ENCODE measurements at places on chromosomes 16 and 17.

GRCh38 chr16:56370875-56371659 is 54.3 kb downstream of the AMFR start:
- no peak for DNase-seq

DNA sequence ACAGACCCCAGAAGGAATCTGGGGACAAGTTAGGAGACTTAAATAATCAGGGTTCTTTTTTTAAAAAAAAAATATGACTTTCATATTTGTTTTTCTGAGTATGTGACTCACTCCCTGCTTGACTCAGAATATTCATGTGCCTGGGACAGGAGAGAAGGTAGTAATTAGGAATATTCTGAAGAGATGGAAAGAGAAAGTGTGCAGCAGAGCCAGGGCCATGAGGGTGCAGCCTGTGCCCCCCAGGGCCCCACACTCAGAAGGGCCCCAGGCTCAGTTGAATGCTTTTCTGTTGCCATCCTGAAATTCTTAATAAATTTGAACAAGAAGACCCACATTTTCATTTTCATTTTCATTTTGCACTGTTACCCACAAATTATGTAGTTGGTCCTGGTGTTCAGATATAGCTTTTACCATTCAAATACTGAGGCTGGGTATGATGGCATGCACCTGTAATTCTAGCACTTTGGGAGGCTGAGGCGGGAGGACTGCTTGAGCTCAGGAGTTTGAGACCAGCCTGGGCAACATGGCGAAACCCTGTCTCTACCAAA is 11.5 kb upstream of the LONP2 start:
- DNase-seq = no peak

GRCh38 chr16:73048292-73049080 is 558 bp upstream of the ZFHX3 start:
- DNase-seq = no peak

- no peak for DNase-seq
These were observed 21.1 kb downstream of the TMC6 start for GRCh38 chr17:78107457-78107856.

- DNase-seq = no peak
These were observed 32.7 kb downstream of the CDK5RAP3 start for GRCh38 chr17:48003417-48004151.

DNA sequence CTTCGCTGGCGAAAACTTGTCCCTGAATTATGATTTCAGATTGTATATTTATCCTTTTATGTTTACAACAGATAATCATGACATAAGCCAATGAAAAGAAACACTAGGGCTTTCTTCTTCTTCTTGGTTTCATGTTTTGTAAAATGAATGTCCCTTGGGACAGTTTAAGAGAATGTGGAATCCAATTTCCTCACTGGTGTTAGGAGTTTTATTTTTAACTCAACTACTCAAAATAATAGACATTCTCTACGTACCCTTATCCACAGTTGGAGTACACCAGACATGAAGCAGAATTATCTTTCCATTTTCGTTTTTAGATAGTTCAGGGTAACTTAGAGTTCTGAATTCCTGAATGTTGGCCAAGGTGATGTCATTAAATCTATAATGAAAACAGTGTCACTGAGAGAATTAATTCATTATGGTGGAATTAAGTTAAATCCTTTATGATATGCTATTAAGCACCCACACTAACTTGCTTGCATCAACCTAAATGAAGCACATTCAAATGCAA is 43.4 kb downstream of the IRX6 start:
- DNase-seq = no peak

DNA sequence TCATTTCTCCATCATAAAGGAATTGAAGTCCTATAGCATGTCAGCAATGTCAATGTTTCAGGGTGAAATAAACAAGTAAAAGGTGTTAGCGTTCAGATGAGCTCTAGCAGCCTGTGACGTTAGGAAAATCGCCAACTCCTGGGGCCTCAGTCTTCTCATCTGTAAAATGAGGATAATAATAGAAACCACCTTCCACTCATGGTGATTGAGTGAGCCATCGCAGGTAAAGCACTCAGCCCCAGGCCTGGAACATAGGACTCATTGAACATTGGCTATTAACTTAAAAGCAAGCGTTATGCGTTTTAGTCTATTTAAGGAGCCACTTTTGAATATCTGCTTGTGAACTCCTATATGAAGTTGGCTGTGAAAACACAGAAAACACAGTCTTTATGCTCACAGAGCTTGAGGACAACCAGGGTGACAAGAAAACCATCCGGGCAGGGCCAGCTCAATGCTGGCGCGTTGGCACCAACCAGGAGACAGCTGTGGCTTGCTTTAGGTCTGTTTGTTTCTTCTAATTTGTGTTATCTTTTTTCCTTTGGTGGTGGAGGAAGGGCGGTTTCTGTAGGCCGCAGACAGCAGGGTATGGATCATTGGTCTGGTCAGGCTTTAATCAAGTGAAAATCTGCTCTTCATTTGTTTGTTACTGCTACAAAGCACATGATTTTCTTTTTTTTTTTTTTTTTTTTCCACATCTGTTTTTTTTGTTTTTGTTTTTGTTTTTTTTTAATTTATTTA is 35.7 kb upstream of the MED9 start:
- no peak for DNase-seq

DNA sequence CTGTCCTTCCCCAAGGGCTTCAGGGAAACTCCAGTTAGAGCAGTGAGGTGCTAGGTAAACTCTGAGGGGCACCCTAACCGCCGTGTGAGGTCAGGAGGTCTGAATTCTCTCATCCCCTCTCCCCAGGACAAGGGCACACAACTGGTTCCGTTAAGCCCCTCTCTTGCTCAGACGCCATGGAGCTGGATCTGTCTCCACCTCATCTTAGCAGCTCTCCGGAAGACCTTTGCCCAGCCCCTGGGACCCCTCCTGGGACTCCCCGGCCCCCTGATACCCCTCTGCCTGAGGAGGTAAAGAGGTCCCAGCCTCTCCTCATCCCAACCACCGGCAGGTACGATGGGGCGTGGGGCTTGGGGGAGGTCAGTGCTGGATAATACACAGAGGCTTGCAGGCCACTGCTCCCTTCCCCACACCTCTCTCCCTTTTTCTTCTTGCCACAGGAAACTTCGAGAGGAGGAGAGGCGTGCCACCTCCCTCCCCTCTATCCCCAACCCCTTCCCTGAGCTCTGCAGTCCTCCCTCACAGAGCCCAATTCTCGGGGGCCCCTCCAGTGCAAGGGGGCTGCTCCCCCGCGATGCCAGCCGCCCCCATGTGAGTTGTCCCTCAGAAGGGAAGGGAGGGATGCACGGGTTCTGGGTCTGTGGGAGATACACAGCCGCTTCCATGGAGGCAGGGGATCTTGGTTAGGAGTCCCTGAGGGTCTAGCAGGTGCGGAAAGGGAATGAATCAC is 4.6 kb downstream of the GRB7 start:
- DNase-seq = no peak

DNA sequence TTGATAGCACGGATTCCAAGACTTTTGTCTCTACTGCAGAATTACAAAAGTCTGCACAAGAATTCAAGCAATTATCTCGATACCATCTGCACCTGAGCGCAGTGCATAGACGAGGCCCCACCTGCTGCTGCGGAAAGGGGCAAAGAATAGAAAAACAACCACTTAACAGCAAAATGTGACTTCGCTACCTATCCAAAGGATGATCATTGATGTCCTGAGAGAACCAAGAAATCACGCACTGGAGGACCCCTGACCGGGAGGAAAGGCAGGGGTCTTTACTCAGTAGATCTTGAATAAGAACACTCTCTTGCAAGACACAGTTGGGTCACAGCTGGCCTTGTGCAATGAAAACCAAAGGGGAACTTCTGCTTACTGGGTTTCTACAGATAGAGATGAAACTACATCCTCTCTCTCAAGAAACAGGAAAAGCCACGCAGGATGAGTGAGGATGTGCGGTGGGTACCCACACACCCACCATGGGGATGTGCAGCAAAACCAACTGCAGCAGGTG is 147.4 kb upstream of the RPH3AL start:
- DNase-seq = no peak

DNA sequence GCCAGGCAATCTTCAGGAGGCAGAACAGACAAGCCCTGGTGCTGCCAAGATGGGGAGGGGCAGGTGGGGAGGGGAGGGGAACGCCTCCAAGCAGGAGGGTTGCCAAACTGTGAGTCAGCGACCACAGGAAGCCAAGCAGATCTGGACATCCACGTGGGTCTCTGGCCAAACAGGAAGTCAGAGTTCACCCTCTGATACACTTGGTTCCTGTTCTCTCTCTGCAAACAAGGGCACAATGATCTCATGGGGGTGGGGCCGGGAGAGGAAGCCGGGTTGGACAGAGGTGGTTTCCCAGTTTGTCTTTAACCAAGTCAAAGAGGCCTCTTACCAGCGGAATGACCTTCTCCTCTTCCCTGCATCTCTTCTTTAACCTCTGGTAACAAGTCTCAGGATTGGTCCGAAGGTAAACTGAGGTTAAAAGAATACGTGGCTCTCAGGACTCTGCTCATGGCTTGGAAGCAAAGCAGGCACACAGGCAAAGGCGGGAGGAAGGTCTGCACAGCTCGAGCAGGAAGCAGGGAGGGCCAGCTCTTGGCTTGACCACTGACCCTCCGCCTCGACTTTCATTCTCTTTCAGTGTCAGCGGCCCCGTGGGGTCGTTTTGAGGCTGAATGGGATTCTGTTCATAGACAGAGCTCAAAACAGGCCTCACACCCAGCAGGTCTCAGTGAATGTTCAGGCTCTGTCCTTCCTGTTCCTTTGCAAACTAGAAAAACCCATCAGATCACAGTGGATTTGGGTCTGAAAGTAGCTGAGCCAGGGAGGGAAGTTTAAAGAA is 32.9 kb downstream of the TK2 start:
- peak; percentile 57 for DNase-seq

- DNase-seq = no peak
These were observed 31.3 kb downstream of the CLEC19A start for GRCh38 chr16:19316846-19317245.

GRCh38 chr17:6690641-6691040 is 22.5 kb downstream of the SLC13A5 start:
- no peak for DNase-seq

GRCh38 chr17:50425682-50426471 is at the start of gene ACSF2:
ACSF2 (plus strand) TSS chr17:50426218; CDS start chr17:50426262, 44 bp downstream.
- peak; percentile 63 for DNase-seq

DNA sequence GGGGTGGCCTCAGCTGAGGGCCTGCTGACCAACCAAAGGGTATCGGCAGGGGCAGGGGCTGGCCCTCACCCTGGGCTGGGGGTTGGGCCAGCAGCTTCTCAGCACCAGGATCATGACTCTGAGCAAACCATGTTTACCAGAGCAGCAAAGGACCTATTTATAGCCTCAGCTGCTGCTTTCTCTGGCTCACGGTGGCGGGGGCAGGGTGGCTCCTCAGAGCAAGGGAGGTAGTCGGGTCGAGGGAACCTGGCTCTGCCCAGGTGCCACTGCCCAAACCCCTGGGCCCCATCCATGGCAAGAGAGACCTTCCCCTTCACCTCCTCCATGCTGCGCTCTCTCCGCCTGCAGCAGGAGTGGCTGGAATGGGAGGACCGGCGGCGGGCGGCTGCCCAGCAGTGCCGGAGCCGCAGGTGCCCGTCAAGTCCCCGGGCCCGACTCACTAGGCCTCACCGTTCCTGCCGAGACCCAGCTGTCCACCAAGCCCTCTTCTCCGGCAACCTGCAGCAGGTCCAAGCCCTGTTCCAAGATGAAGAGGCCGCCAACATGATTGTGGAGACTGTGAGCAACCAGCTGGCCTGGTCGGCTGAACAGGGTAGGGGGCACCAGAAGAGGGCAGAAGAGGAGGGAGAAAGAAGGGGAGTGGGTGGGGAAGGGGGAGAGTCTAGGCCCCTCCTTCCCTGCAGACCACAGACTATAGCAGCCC is at the start of gene ASB16:
TSS of gene ASB16 (plus strand) at position 206 of the 703 bp plus-strand sequence. CDS start at position 292, 86 bp downstream.
- DNase-seq = no peak

DNA sequence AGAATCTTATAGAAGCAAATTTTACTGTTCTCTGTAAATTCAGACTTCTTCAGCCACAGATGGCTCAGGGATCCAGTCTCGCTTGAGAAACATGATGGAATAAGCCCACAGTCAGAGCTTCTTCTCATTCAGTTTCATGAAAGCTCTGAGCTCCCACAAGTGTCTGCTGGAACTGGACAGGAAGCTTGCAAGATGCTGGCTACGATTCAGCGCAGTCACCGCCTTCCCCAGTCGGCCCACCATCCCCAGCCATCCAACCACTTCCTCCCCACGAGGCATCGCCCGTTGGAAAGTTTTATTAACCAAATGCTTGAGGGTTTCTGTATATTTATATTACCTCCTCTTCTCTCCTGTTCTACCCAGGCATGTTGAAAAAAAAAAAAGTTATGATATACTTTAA is 171.7 kb downstream of the ZFHX3 start:
- DNase-seq = no peak

GRCh38 chr16:30764816-30765465 is 2.8 kb downstream of the RNF40 start:
- no peak for DNase-seq

DNA sequence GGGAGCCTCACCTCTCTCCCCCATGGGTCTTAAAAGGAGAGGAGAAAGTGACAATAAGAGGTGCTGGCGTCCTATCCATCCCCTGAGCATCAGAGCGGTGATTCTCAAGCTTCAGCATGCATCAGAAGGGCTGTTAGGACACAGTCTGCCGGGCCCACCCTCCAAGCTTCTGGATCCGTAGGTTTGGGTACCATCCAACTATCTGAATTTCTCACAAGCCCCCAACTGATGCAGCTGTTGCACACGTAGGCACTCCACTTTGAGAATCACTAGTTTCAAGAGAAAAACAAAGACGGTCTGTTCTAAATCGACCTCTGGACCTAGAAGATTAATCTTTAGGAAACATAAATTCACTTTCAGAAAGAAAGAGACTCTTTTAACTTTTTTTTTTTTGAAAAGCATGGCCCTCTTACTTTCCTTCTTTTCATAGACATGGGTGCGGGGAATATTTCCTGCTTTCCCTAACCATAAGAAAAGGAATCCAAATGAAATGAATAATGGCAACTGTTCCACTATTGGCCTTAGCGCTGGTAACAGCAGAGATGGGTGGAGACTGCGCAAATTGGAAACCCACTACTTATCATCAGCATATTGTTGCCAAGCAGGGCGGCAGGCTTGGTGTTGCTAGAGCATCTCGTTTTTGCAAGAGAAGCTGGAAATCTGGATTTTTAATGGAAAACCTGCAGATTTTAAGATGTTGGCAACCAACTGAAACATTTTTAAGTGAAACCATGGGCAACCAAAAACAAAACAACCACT is 144.4 kb downstream of the GAS7 start:
- no peak for DNase-seq

GRCh38 chr16:4894276-4895150 is 42.4 kb downstream of the PPL start:
- DNase-seq = no peak

- no peak for DNase-seq
These were observed 1011.6 kb downstream of the KCNJ18 start for GRCh38 chr17:22703786-22704441.

GRCh38 chr17:43468691-43469139 is 15.1 kb upstream of the DHX8 start:
- no peak for DNase-seq

- DNase-seq = no peak
These were observed 48.2 kb downstream of the IGF2BP1 start for GRCh38 chr17:49045376-49045775.

DNA sequence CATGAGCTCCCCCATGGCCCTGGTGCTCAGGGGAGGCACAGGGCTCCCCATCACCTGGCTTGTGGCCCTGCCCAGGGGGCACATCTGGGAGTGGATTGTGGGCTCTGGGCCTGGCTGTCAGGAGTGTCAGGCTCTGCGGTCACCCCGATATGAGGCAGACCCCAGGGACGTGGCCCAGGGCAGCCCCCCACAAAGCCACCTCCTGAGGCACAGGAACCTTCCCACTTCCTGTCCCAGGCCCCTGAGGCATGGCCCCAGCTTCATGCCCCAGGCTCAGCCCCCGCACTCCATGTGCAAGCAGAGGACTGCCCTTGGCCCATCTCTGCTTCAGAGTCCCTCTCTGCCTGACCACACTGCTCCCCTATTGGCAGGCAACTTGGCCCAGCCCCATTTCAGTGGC is 160.3 kb downstream of the PCTP start:
- no peak for DNase-seq
